ENCODE measurements at places on chromosomes 1 and 21. TPM values are rescaled to one million over a fixed set of nuclear protein-coding genes. Genes with fewer than 3 reads are reported as not detected.

LRRC38 gene
- total RNA-seq, result not detected

HUNK gene
- 2.4 TPM for total RNA-seq

CD1E gene
- not detected for total RNA-seq

TFF2 gene
- total RNA-seq, result not detected

IVL gene
- not detected for total RNA-seq

OR2T35 gene
- total RNA-seq, result not detected

AVPR1B gene
- total RNA-seq, result not detected

SPATA21 gene
- not detected for total RNA-seq

ACTRT2 gene
- not detected for total RNA-seq

DNALI1 gene
- 0.26 TPM for total RNA-seq

CD244 gene
- total RNA-seq, result not detected

MAP3K7CL gene
- 7.3 TPM for total RNA-seq

DNA sequence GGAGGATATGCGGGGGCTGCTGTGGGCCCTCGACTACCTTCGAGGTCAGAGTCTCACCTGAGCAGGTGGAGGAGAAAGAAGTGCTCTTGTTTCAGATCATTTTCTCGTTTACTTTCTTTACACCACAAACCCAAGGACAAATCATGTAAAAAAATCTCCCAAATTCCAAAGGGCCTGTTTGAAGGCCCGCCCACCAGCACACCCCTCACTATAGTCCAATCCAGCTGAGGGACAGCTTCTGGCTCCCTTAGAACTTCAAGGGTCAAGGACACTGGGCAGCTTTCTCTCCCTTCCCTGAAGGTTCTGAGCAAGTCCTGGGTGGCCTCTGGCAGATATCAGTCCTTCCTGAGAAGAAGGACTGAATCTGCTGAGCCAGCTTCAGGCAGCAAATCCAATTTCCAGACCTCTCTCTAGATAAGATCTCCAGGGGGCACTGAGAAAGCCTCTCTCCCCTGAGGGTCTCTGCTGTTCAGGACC is 5.5 kb downstream of the STK40 start:
- no peak for DNase-seq

DNA sequence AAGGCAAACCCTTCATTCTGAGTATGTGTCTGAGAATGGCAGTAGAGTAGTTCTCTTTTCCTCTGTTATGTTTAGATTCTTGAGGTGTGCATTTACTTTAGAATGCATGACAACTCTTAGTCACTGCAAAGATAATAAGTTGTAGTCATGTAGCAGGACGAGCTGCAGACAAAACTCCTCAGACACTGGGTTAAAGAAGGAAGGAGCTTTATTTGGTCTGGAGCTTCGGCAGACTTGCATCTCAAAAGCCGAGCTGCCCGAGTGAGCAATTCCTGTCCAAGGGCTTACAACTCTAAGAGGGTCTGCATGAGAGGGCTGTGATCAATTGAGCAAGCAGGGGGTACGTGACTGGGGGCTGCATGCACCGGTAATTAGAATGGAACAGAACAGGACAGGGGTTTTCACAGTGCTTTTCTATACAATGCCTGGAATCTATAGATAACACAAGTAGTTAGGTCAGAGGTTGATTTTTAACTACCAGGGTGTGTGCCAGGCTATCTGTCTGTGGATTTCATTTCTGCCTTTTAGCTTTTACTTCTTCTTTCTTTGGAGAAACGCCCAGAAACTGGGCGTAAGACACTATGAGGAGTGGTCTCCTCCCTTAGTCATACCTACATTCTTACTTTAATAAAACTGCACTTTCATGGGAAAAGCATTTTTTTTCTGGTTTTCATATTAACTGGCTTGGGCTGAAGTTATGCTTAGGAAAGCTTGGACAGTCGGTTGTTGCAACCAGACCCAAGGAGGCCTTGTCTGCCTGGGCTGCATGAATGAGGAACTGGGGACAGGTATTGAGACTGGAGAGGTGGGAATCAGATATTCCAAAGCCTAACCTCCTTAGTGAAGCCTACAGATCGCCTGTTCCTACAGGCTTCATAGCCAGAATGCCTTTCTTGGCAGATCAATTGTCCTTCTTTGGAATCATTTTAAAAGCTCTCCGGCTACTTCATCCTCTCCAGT is 115.1 kb downstream of the RHOU start:
- DNase-seq, result no peak

DNA sequence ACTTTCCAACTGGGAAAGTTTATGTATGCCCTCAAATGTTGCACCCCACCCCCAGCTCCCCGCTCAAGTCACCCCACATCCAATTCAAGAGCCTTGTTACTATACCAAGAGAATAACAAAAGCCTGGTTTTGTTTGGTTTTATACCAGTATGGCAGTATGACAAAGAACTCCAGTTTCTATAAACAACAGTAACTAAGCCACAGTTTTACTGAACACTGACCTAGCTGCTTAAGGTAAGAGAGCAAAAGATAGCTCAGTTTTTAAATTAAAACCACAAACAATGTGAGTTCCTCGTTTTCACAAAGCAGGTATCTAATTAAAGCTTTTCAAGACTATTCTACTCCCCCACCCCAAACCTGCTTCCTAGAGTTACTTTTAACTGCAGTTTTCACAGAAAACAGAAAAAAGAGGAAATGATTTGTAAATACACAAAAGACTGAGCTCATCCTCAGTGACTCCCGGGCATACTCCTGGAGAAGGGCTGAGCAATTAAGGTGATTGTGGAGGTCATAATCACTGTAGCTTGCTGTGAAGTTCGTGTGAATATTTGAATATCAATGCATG is 59.3 kb upstream of the LHX8 start:
- no peak for DNase-seq

DNA sequence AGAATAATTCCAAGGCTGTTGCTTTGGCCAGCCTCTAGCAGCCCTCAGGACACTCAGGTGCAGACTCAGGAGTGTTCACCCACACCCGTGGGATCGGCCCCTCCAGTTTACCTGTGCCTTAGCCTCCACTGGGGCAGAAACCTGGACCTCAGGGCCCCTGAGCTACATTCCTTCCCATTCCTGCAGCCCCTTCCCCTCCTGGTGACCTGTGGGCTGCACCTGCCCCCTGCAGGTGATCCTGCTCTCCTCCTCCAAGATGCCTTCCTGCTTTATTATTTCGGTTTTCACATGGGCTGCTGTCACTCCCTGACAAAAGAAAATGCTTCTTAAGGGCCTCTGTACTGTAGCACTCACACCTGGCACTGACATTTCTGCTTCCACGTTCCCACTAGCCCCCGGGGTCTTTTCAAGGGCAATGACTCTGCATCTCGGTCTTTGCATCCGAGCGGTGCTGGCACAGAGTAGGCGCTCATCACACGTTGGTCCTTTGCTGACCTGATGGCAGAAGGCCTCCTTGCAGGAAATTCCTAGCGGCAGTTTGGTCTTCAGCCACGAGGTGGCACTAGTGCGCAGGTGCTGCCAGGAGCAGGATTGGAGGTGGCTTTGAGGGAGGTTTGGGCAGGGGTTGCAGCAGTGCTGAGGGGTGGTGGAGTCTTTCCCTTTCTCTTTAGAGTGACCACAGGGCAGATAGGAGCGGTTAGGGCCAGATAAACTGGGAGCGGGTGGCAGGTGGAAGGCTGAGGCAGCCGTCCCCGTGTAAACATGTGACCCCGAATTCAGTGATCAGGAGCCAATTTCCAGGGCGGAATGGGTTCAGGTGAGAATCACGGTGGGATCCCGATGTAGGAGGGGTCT is 25.3 kb upstream of the ETV3 start:
- DNase-seq, result peak; percentile 54

DNA sequence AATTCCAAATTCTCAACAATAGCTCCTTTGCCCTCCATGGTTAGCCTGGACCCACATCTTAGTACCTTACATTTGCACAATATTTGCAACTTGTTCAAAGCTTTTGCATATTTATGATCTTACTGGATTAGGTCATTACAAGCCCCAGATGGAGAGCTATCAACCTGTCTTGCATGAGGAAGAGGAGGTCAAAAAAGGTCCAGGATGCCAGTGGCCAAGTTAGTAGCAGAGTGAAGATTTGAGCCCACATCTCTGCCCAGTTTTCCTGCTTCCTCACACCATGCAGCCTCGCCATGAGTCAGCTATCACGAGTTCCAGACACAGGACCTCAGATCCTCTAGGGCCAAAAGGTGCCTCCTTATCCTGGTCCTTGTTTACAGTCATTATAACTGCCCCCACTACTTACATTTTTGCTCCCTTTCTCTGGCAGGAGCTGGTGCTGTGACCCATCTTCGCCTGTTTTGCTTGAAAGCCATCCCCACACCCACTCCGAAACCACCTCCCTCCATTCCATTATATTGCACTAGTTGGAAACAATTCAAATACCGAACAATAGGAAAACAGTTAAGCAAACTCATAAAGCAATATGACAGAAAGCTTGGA is 5.0 kb upstream of the AHCYL1 start:
- peak; percentile 60 for DNase-seq

- DNase-seq, result no peak
These were observed 133.3 kb downstream of the KCNK2 start for GRCh38 chr1:215215846-215216245.

DNA sequence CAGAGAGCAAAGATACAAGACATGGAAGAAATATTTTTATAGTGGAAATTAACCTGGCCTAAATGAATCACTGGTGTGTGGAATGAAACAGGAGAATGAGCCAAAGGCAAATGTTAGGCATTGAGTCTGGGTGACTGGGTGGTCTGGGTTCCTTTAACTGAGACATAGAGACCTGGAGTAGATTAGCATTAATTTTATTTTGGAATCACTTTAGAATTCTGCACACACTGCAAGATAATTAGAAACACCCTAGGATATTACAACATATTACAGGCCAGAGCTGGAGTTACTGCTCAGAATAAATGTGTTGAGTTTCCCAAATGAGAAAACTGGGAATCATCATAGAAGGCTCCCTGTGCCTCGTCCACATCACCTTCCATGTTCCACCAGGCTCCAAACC is 85.5 kb downstream of the PLPPR5 start:
- no peak for DNase-seq

GRCh38 chr1:202580619-202581018 is 129.6 kb downstream of the SYT2 start:
- DNase-seq, result no peak

DNA sequence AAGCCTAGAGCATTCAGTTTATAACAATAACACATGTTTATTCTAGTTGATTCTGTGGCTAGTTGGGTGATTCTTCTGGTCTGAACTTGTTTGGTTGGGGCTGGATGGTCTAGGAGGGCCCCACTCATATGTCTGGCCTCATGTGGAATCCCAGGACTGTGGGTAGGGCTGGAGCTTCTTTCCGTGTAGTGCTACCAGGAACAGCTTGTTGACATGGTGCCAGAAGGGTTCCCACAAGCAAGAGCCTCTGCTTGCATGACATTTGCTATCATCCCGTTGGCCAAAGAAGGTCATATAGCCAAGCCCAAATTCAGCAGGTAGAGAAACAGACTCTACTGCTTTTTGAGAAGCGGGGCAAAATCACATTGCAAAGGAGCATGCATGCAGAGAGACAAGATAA is 67.6 kb upstream of the PPP2R5A start:
- DNase-seq, result no peak

DNA sequence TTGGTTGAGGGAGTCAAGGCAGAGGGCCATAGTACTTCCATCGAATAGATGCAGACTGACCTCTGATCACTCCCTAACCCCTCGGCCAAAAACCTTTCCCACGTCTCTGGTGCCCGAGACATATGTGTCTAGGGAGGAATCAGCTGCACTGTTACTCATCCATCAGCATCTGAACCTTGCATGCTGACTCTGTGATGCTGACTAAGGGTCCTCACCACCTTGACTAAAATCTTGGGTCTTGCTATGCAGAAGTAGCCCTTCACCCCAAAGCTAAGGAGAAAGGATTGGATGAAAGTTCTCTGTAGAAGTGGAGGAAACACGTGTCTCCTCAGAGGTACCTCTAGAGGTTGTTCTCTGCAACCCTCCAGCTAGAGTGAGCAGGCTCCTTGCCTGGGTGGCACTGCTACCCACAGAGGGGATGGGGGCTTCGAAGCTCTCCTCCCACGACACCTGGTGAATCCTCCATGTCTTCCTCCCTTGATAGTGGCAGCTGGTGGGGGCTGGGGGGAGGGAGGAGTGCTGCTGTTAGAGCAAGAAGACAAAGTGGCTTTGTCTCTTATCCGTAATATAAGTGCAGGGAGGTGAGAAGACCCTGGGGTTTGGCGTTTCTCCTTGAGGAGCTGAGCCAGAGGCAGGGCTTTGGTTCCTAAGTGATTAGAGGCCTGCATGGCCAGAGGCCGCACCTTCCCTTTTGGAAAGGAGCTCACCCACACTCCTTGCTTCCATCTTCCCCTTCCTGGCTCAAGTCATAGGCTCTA is 45.1 kb downstream of the ATP2B4 start:
- DNase-seq, result no peak

DNA sequence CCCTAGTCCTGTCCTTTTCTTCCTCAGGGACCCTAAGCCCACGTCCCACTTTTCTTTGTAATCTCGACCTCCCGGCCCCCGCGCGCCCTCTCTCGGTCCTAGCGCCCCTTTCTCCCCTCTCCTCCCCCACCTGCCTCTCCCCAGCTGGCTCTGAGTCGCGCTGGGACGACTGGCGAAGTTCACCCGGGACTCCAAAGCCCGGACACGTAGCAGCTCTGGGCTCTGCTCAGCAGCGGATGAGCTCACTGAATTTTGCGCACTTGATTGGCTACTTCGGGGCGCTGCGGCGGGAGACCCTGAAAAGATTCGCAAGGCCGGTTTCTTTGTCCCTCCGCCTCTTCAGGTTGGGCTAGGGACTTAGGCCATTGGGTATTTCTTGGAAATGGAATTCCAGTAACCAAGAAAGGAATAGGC is 16.3 kb upstream of the ACKR1 start:
- peak; percentile 64 for DNase-seq

DNA sequence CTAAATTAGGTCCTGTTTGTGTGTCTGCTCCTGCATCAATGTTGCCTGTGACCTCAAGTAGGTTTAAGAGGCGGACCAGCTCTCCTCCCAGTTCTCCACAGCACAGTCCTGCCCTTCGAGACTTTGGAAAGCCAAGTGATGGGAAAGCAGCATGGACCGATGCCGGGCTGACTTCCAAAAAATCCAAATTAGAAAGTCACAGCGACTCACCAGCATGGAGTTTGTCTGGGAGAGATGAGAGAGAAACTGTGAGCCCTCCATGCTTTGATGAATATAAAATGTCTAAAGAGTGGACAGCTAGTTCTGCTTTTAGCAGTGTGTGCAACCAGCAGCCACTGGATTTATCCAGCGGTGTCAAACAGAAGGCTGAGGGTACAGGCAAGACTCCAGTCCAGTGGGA is 79.9 kb downstream of the PRDM2 start:
- no peak for DNase-seq

- no peak for DNase-seq
These were observed 121.2 kb downstream of the ADGRL2 start for GRCh38 chr1:81921851-81922462.

GRCh38 chr1:199040076-199040905 is 401.5 kb downstream of the PTPRC start:
- no peak for DNase-seq

- no peak for DNase-seq
These were observed 262.5 kb downstream of the GRIK1 start for GRCh38 chr21:29677326-29677725.
